ENCODE measurements at places on chromosomes 16 and 17.

GRCh38 chr17:80481284-80482057, 5.1 kb upstream of the NPTX1 start:
- no peak for DNase-seq

DNA sequence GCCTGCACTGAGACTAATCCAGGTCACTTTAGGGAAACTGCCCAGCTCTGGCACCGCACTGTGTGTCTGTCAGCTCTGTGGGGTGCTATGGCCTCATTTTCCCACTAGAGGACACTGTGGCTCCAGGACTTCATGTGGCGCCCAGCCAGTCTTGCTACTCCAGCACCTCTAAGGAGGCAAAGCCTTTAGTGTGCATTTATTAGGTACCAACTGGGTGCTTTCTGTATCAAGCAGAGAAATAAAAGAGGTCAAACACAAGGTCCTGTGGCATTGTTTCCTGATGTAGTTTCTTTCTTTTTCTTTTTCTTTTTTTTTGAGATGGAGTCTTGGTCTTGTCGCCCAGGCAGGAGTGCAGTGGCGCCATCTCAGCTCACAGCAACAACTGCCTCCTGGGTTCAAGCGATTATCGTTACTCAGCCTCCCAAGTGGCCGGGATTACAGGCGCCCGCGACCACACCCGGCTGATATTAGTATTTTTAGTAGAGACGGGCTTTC, 12.5 kb upstream of the RHBDL3 start:
- DNase-seq: peak; percentile 63

- no peak for DNase-seq
Measured at GRCh38 chr16:28038409-28038808, 25.1 kb downstream of the GSG1L start.

DNA sequence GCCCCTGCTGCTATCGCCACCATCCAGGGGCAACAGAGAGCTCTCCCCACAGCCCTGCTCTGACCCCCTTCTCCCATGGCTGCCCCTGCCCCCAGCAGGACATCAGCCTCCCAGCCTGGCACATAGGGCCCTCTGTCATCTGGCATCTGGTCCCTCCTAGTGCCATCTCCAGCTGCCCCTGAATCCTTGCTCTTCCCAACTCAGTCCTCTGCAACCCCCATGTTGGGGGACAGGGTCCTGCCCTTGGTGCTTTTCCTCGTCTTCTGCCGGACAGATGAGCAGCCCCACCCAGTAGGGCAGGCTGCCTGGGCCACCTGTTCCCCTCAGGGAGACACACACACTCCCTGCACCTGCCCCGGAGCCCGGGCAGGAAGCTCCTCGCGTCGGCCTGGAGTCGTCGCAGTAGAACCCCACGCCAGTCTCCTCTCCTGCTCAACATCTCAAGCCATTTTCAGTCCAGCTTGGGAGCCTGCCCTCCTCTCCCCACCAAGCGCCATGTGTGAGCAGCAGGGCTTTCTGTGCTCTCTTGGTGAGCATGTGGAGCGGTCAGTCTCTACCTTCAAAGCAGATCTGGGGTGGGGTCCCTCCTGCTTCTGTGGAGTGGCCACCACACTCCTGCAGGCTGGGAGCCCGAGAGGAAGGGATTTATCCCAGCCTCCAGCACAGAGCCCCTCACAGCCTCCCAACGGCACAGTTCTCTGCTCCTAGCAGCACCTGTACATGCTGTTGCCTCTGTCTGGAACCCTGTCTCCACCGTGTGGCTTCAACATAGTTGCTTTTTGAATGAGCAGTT, 28.2 kb downstream of the TNFRSF13B start:
- no peak for DNase-seq

DNA sequence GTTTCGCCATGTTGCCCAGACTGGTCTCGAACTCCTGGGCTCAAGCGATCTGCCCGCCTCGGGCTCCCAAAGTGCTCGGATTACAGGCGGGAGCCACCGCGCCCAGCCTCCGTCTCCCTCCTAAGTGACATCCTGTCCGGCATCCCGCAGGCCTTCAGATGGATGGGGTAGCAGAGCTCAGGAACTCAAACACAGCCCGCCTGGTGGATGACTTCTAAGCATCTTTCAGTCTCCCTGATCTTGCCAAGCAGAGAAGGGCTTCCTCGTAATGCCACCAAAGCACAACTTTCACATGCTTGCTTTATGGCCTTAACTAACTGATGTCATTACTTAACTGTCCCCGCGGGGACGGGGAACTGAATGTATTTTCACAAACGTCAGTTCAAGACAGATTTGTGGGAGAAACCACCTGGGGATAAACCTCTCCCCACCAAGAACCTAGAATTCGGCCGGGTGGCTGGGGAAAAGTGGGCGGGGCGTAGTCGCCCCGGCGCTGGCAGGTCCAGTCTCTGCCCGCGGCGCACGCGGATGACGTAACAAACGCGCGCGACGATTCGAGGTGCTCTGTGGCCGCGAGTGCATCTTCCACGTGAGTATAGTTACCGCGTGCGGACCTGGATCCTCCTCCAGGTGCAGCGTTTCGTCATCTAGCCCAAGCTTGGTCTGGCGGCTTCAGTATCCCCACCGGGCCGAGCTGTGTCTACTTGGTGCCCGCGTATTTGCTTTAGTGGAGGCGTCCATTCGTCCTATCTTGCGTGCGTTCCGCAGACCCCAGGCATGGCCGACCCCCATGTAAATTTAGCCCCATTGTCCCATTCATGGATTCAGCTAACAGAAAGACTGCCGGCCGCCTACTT, at the start of gene PFAS:
PFAS (plus strand) TSS at position 539 of the 857 bp plus-strand sequence. CDS start 4,649 bp downstream, outside the sequence.
- peak; percentile 96 for DNase-seq

DNA sequence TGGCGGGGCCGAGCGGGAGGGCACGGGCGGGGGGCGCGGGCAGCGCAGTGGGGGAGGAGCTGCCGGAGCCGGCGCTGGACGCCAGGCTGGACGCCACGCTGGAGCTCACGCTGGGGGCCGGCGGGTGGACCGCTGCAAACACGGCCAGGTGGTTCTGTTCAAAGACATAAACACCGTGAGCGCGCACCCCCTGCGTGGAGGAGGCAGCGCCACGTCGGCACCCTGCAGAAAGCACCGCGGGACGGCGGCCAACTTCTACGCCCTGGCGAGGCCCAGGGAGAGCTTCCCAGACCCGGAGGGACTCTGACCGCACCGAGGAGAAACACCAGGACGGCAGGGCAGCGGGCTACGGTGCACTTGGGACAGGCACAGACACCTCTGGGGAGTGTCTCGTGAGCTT, 29.3 kb downstream of the UNKL start:
- no peak for DNase-seq

DNA sequence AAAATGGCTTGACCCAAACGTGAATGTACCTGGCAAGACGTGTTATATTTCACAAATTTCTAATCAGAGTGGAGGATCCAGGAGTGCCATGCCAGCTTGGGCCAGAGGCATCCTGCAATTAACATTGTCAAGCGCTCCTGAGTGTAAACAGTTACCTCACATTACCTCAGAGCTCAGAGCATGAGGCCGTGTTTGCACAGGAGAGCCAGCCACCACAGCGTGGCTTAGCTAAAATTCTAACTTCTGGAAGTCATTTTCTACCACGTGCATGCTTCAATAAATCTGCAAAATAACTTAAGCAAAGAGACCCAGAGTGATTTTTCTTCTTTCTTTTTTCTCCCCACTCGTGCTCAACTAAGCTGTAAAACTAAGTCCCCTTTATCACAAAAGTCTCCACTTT, 769.0 kb downstream of the KCNJ2 start:
- DNase-seq: no peak

GRCh38 chr17:78611607-78612006, 34.4 kb upstream of the DNAH17 start:
- DNase-seq: no peak

GRCh38 chr16:29146266-29146665, 161.4 kb downstream of the LAT start:
- DNase-seq: no peak

DNA sequence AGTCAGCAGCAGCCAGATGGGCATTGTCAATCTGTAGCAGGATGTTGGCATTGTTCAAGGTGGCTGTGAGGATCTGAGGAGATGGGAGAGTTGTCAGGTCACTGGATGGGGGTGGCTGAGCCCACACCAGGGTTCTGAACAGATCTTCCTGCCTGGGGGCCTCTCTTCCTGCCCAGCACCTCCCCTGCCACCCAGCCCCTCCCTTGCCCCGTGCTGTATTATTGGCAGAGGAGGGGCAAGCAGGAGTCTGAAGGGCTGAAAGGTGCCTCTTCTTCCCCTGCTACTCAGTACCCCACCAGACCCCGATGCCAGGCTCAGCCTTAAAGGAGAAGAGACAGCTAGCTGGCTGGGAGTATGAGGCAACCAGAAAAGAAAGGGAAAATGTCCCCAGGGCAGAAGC, 93.0 kb downstream of the GOSR1 start:
- DNase-seq: no peak

GRCh38 chr16:70341600-70341999, 5.1 kb upstream of the DDX19A start:
- no peak for DNase-seq

GRCh38 chr17:57553526-57553925, 191.6 kb downstream of the CCDC182 start:
- no peak for DNase-seq

DNA sequence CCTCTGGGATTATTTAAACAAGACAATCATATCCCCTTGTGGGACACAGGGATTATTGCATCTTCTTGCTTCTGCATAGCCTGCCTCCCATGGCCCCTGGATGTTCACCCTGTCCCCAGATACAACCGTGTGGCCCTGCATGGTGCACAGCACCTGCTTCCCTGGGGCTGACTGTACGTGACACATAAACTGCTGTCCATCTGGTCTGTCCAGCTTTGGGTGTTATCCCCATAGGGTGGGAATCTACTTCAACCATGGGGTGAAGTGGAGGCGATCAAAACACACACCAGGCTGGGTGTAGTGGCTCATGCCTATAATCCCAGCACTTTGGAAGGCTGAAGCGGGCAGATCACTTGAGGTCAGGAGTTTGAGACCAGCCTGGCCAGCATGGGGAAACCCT, 138.8 kb downstream of the XYLT1 start:
- DNase-seq: no peak

- DNase-seq: no peak
Measured at GRCh38 chr16:28187595-28188004, 24.2 kb downstream of the XPO6 start.

DNA sequence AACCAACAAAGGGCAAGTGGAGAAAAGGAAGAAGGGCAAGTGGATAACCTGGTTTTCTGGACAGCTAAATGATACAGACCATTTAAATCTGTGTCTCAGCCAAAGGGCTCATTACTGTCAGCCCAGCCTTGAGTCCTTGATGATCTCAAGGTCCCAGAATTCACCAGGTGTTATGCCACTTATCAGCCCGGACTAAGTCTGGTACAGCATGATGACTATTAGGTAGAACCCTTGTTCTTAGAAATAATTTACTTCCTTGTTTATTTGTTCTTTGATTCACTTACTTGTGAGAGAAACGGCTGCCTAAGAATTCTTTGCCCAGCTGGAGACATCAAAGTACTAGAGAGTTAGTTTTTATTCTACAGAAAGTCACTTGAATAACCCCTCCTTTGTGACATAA, 3.5 kb downstream of the PDILT start:
- no peak for DNase-seq

DNA sequence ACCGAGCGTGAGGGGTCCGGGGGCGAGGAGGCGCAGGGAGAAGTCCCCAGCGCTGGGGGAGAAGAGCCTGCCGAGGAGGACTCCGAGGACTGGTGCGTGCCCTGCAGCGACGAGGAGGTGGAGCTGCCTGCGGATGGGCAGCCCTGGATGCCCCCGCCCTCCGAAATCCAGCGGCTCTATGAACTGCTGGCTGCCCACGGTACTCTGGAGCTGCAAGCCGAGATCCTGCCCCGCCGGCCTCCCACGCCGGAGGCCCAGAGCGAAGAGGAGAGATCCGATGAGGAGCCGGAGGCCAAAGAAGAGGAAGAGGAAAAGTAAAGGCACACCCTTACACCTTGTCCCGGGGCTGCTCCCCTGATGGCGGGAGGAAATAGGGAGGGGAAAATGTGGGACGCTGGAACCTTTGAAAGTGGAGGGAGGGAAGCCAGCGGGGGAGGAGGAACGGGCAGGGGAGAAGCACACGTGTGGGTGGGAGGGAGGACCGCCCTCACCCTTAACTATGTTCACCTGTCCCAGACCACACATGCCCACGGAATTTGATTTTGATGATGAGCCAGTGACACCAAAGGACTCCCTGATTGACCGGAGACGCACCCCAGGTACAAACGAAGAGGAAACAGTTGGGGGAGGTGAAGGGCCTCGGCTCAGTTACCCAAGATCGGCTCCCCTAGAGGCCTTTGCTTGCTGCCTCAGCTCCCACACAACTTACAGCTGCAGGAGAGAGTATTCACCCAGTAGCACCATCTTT, 916 bp downstream of the PAGR1 start:
- DNase-seq: peak; percentile 78

DNA sequence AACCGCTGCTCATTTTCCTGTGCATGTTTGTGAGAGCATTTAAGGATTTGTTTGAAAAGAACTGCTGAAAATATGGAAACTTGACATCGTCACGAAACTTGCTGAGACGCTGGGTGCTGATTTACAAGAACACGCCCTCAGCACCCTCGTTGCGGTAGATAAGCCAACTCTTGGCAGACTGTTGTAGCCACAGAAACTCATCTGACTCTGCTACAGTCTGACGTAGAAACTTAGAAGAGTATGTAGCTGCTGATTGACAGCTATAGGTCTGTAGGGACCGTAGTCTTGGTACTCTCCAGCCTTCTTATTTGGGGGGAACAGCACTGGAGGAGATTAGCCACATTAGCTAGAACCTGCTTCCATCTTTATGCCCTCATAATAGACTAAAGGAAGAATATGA, 36.1 kb upstream of the MYH2 start:
- no peak for DNase-seq

DNA sequence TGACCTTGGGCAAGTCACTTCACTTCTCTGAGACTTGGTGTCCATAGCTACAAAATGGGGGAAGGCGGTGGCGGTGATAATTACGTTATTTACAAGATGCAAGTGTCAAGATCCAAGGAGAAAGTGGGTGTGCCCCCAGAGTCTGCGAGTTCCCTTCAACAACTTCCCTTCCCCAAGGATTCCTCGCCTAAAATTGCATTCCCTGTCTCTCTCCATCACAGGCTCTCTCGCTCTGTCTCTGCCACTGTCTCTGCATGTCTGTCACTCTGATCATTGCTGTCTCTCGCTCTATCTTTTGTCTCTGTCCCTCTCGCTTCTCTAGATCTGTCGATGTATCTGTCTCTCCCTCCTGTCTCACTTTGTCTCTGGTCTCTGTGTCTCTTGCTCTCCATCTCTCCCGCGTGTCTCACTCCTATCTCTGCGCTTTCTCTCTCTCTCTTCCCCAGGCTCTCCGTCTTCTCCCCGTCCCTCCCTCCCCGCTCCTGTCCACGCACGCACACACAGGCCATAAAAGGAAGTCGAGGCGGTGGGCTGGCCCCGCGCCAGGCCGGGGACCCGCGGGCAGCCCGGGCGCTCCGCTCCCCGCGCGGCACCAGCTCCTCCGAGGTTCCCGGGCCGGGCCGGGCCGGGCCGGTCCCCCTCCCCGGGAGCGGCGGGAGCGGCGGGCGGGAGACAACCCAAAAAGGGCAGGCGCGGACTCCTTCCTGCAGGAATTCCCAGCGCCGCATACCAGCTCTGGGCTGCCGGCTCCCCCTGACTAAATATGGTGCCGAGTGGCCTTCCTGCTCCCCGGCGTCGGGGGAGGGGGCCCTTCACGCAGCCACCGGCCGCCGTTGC, 1.1 kb upstream of the MYH11 start:
- DNase-seq: no peak

GRCh38 chr17:37791447-37792399, 46.9 kb upstream of the HNF1B start:
- DNase-seq: peak; percentile 49

GRCh38 chr17:50475362-50475761, 3.3 kb upstream of the RSAD1 start:
- no peak for DNase-seq

GRCh38 chr16:79752396-79752795, 151.9 kb upstream of the MAF start:
- no peak for DNase-seq

Data from T-helper 2 cell treated with Interferon-gamma antibody and Interleukin-4, amounts not matched to agents 5 μg/mL and 100 μg/mL, for 36 hours (primary cell).